NCI-H2107 (cell line): ENCODE measurements at places on chromosomes 2 and 18.

DNA sequence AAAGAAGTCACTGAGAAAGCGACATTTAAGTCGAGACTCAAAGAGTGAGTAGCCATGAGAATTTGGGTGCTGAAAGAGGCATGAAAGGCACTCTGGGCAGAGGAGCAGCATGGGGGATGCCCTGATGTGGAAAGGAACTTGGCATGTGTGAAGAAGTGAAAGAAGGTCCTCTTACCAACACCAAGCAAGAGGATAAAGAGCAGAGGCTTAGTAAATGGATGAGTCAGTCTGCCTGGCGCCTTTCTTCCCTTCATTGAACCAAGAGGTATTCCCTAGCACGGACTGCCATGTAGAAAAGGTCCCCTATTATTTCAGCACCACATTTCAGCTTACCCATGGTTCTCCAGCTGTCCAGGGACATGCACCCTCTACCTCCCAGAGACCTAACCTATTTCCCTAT lies 221.1 kb upstream of the NRP2 start:
- no peak for DNase-seq

GRCh38 chr2:223474893-223475292 lies 127.3 kb downstream of the SCG2 start:
- DNase-seq, result no peak

GRCh38 chr2:26740890-26741302 lies 23.2 kb upstream of the SLC35F6 start:
- no peak for DNase-seq

GRCh38 chr2:218127929-218128455 lies 2.2 kb downstream of the CXCR2 start:
- no peak for DNase-seq

DNA sequence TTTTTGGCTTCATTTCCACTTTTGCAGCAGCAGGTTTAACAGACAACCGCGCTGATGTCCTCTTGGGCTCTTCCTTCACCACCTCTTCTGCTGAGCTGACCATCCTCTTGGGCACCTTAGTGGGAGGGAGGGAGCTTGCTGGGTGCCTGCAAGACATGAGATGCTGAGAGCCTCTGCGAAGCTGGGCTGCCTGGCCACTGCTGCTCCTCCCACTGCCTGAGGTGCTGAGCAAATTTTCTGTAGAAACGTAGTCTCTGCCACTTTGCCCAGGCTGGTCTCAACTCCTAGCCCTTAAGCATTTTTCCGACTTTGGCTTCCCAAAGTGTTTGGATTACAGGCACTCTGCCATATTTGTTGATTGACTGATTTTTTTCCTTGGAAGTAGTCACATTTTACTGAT lies 422.2 kb upstream of the MC4R start:
- DNase-seq, result no peak

GRCh38 chr2:67453310-67453709 lies 56.2 kb downstream of the ETAA1 start:
- DNase-seq, result no peak

- DNase-seq, result no peak
Measured at GRCh38 chr2:8622199-8622911, 59.5 kb upstream of the ID2 start.

- no peak for DNase-seq
Measured at GRCh38 chr2:79087785-79088364, at the start of gene REG1B. TSS of gene REG1B (minus strand) at chr2:79087993. CDS start at chr2:79087612, 381 bp downstream.

DNA sequence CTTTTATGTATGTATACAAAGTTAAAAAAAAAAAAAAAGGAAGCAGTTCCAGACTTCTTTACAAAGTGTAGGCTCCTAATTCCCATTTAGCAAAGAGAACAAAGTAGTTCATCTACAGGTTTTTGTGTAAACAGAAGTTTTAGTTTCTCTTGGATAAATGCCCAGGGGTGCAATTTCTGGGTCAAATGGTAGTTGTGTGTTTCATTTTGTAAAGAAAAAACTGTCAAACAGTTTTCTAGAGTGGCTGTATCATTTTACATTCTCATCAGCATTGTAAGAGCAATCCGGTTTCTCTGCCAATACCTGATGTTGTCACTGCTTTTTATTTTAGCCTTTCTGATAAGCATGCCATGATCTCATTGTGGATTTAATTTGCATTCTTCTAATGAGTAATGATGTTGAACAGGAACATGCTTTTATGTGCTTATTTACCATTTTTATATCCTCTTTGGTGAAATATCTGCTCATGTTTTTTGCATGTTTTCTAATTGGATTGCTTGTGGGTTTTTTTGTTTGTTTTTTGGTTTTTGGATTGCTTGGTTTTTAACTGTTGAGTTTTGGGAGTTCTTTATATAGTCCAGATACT lies 16.6 kb upstream of the PSME4 start:
- peak; percentile 80 for DNase-seq

- DNase-seq, result no peak
Measured at GRCh38 chr2:167254721-167255120, 366.4 kb downstream of the XIRP2 start.

- DNase-seq, result no peak
Measured at GRCh38 chr2:136251197-136251884, 133.4 kb upstream of the CXCR4 start.

- DNase-seq, result no peak
Measured at GRCh38 chr2:223001797-223002175, 50.2 kb upstream of the KCNE4 start.
